ENCODE measurements at places on chromosomes 13 and 19. TPM values are rescaled to one million over a fixed set of nuclear protein-coding genes. Genes with fewer than 3 reads are reported as not detected.

THSD1 gene
- 0.07 TPM for polyA plus RNA-seq

CCNE1 gene
- polyA plus RNA-seq, result 31.3 TPM

ERICH4 gene
- polyA plus RNA-seq, result not detected

COG3 gene
- polyA plus RNA-seq, result 18.6 TPM

DACH1 gene
- polyA plus RNA-seq, result 0.57 TPM

ZNF224 gene
- polyA plus RNA-seq, result 9.4 TPM

TUBB4A gene
- 34.6 TPM for polyA plus RNA-seq

SPACA4 gene
- not detected for polyA plus RNA-seq

C5AR1 gene
- polyA plus RNA-seq, result 0.08 TPM

EPSTI1 gene
- 0.89 TPM for polyA plus RNA-seq

C1QTNF9 gene
- not detected for polyA plus RNA-seq

CEACAM16 gene
- polyA plus RNA-seq, result not detected

DMKN gene
- 569 TPM for polyA plus RNA-seq

PCDH8 gene
- polyA plus RNA-seq, result 0.36 TPM

BRCA2 gene
- 38.7 TPM for polyA plus RNA-seq

ZNF823 gene
- 1.3 TPM for polyA plus RNA-seq

PODNL1 gene
- 1.3 TPM for polyA plus RNA-seq

All from GM23338 (cell line).